ENCODE measurements at places on chromosomes 7 and 10. TPM values are rescaled to one million over a fixed set of nuclear protein-coding genes. Genes with fewer than 3 reads are reported as not detected.

- no peak overlapping the region for H3K4me3 ChIP-seq
- H3K27ac ChIP-seq = no peak overlapping the region
- DNase-seq = no peak
- no peaks in the 10 kb centered on the region for H3K4me1 ChIP-seq
- no peaks in the 10 kb centered on the region for H3K36me3 ChIP-seq
These were observed 88.0 kb downstream of the SNX10 start for GRCh38 chr7:26379711-26380110.

SLC26A3 gene
- 0.91 TPM for total RNA-seq

- DNase-seq = peak; percentile 33
- H3K4me3 ChIP-seq = no peak overlapping the region
- H3K27me3 ChIP-seq = no peaks in the 10 kb centered on the region
- H3K4me1 ChIP-seq = peaks cover 9% of the 10 kb centered on the region
These were observed 243.8 kb downstream of the MTERF1 start for GRCh38 chr7:91636728-91637127.

- no peak overlapping the region for H3K4me3 ChIP-seq
- no peaks in the 10 kb centered on the region for H3K27me3 ChIP-seq
- H3K27ac ChIP-seq = no peak overlapping the region
These were observed 295.6 kb downstream of the PRKG1 start for GRCh38 chr10:51369903-51370302.
